ENCODE measurements at places on chromosomes 11 and 22.

GRCh38 chr11:47317064-47317828, 35.3 kb downstream of the MYBPC3 start:
- DNase-seq, result no peak

- no peak for DNase-seq
These were observed 4.7 kb downstream of the EHF start for GRCh38 chr11:34625576-34625975.

DNA sequence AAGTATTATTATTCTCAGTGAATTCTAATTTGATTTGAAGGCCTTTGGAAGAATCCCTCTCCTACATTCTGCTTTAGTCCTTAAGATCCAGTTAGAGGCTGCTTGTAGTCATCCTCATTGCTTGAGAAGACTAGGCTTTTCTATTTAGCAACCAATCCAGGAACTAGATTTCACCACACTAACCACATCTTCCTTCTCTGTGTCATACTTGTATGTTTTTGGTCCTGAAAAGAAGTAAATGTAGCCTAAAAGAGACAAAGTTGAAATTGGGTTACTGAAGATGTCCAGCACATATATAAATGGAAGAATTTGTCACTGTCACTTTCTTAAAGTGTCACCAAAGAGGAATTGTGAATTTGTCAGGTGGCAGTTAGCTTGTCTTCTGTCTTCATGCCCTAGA, 46.6 kb upstream of the MMP7 start:
- DNase-seq, result peak; percentile 45

- no peak for DNase-seq
These were observed 48.7 kb downstream of the PTPRJ start for GRCh38 chr11:48028914-48029680.

- no peak for DNase-seq
These were observed 2.8 kb downstream of the PRG3 start for GRCh38 chr11:57378186-57378585.

DNA sequence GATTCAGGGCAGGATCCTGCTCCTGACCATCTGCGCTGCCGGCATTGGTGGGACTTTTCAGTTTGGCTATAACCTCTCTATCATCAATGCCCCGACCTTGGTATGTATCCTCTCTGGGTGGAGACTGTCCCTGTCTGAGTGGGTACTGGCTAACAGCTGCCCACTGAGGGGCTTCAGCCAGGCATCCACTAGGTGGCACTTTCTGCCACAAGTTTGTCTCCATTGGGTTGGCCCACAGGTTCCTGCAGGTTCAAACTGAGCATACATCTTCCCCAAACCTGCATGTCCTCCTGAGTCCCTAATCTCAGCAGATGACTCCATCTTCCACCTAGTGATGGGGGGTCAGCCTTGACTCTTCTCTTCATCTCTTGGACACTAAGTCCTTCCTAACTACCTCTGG, 4.4 kb downstream of the SLC2A11 start:
- peak; percentile 64 for DNase-seq

GRCh38 chr11:65310736-65311135, 3.9 kb upstream of the CDC42EP2 start:
- DNase-seq, result no peak

DNA sequence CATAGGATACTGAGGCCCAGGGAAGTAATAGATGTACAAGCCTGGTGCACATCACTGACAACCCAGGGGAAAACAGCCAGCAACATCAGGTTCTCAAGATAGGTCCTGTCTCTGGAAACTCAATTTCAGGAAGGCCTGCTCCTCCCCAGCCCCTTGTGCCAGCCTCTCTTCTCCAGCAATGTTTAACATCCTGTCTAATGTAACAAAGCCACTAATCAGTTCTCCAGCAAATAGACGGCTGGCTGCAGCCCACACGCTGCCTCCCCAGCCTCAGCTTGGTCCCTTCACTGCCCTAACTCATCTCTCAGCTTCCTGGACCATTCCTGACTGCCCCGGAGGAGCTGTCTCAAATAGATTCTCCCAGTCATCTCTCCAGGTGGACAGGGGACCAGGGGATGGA, 37.8 kb downstream of the RPL27A start:
- no peak for DNase-seq

GRCh38 chr22:20206709-20207215, 55.9 kb upstream of the CCDC188 start:
- no peak for DNase-seq

DNA sequence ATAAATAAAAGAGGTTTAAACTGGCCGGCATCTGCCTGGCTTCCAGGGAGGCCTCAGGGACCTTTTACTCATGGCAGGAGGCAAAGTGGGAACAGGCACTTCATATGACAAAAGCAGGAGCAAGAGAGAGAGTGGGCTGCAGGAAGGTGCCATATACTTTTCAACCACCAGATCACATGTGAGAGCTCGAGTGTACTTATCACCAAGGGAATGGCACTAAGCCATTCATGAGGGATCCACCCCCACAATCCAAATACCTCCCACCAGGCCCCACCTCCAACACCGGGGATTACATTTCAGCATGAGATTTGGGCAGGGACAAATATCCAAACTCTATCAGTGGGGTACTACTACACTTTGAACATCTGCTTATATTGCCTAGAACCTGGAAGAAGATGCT, 126.5 kb downstream of the PARVA start:
- no peak for DNase-seq

DNA sequence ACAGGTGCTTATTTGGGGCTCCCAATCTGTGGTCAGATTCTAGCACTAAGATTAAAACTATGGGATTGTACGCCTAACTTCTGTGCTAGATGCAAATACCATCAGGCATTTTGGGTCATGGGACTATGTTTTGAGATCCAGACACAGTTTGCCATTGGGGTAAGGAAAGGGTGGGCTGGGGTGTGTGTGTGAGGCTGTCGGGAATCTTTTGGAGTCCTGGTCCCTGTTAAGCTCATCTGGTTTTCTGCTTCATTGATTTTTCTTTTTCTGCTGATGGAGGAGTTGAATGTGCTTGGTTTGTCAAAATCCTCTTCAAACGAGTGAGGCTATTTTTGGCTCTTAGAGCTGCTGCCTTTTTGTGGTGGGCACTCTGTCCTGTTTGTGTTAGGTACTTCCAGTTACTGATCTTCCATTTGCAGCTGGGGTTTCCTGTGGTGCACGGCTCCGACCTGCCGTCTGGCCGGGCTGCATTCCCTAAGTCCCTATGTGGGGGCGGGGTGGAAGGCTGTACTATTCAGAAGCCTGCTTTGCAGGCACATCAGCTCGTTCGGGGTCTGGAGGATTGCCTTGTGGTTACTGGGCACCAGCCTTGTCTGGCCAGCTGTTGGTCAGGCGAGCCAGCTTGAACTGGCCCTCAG, 2.9 kb downstream of the BCR start:
- peak; percentile 92 for DNase-seq

GRCh38 chr11:119673759-119674336, 55.2 kb downstream of the NECTIN1 start:
- peak; percentile 69 for DNase-seq

DNA sequence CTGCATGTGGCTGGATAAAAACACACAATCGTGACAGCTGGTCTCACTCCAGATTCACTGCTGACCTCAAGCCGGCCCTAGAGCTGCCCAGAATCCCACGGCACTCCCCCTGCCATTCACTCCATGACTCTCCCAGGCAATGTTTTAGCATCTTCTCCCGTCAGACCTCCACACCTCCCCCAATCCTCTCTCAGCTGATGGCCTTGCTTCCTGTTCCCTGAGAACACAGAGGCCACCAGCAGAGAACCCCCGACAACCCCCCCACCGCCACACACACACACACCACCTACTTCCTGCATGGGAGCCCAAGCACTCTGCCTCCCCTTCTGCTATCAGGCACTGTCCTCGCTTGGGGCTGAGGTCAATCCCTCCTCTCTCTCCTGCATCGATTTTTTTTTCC, 9.3 kb downstream of the TNKS1BP1 start:
- DNase-seq, result peak; percentile 89

DNA sequence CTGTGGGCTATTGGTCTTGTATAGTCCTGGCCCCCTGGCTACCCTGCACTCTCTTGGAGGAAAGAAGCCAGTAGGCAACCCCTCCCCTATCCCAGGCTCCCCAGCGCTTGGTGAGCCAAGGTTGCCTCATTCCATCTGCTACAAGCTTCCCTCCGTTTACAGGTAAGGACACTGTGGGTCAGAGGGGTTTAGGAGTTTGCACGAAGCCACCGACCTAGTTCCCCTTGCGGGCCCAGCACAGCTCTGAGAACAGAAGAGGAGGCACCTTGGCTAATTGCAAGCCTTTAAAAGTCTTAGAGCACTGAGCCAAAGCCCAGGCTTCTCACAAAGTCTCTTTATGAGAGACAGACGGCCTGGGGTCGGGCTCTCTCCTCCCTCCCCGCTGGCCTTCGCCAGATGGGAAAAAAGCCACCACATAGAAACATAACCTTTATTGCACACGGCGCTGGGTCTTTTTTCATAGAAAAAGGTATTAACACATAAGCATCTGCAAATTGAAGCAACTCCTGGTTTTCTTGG, 99.8 kb downstream of the CEP164 start:
- no peak for DNase-seq

All from KBM-7 (cell line).